CD4-positive, alpha-beta T cell treated with Interleukin-15 for 4 hours (primary cell): ENCODE measurements at places on chromosomes 2 and 18.

GRCh38 chr18:39521164-39521563, 1955.6 kb upstream of the CELF4 start:
- DNase-seq: no peak

DNA sequence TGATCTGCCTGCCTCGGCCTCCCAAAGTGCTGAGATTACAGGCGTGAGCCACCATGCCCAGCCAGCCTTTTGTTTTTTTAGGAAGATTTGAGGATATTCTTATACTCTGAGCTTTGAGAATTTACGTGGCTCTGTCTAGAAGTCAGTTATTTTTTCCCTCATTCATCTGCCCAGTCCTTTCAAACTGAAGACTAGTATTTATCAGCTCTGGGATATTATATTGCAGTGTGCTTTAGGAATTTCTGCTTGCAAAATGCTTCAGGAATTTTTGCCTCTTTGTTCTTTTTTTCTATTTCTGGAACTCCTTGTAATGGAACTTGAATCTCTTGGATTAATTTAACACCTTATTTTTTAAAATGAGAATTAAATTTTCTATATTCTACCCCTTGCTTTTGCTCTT, 22.6 kb downstream of the ACSL3 start:
- DNase-seq: no peak

DNA sequence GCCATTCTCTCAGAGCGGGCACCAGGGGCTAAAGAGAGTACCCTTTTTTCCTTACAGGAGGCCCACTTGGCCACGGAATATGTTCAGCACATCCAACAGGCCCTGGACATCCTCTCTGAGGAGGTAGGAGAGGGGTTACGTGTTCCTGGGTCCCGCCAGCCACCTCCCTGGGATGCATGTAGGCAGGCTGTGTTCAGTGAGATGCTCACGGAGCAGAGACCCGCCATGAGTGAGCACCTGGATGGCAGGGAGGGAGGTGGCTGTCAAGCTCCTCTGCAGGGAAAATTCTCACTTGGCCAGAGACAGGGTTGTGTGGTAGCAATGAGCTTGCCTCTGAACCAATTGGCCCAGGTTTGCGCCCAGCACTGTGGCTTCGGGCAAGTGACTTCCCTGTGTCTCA, 123.1 kb upstream of the PPP1CB start:
- DNase-seq: no peak

DNA sequence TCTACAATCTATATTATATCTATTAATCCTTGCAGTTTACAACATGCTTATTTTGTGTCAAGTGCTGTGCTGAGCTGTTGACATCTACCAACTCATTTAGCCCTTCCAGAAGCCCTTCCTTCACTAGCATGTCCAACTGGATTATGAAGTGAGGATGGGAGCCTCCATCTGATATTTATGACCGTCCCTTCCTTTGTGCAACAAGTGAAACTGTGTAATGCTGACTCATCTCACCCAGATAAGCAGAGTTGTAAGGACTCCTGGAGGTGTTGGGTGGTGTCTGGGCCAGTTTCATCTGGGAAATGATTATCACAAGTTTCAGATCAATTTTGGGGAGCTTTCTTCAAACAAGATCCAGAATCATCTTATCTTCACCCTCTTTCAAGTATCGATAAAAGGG, 156.6 kb upstream of the ETAA1 start:
- no peak for DNase-seq

DNA sequence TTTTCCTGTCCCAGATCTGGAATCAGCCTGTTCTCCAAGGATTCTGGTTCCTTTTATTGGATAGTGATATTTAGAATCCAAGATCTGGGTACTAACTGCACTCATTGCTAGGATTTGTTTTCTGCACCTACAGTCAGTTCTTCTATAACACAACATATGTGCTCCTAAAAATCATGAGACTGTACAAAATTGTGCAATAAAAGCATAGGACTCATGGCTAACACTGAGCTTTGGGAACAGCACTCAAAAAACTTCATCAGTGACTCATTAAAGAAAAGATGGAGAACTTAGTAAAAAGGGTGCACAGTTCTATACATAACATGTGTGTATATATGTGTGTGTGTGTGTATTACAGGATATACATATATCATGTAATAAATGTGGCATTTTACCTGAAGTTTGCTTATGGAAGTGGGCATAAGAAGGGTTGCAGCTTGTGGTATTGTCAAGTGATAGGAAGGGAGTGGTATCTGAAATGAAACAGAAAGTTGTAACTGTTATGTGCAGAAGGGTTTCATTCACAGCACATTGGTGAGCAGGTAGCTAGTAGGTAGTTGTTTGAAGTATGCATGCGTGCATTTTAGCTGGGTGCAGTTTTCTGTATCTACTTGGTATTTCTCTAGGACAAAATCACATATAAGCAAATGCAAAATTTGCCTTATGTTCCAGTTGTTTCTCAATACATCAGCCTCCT, 5.9 kb upstream of the SCYGR2 start:
- DNase-seq: no peak

- no peak for DNase-seq
These were observed 231.5 kb downstream of the PTH2R start for GRCh38 chr2:208638059-208638458.

DNA sequence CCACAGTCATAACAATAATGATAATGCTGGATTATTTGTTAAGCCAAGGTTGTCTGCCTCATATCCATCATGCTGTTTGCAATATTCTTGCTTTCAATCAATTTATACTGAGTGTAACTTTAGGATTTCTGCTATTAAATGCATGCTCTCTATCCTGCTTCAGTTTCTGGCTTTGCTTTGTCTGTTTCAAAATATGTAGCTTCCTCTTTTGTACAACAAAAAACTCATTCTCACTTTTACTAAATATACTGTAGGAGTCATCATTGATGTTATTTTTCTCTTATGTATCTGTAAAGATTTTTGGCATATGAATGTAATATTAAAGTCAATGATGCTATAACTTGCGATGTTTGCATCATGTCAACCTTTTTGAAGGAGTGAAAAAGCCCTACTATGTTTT, 149.3 kb downstream of the GPD2 start:
- DNase-seq: no peak

DNA sequence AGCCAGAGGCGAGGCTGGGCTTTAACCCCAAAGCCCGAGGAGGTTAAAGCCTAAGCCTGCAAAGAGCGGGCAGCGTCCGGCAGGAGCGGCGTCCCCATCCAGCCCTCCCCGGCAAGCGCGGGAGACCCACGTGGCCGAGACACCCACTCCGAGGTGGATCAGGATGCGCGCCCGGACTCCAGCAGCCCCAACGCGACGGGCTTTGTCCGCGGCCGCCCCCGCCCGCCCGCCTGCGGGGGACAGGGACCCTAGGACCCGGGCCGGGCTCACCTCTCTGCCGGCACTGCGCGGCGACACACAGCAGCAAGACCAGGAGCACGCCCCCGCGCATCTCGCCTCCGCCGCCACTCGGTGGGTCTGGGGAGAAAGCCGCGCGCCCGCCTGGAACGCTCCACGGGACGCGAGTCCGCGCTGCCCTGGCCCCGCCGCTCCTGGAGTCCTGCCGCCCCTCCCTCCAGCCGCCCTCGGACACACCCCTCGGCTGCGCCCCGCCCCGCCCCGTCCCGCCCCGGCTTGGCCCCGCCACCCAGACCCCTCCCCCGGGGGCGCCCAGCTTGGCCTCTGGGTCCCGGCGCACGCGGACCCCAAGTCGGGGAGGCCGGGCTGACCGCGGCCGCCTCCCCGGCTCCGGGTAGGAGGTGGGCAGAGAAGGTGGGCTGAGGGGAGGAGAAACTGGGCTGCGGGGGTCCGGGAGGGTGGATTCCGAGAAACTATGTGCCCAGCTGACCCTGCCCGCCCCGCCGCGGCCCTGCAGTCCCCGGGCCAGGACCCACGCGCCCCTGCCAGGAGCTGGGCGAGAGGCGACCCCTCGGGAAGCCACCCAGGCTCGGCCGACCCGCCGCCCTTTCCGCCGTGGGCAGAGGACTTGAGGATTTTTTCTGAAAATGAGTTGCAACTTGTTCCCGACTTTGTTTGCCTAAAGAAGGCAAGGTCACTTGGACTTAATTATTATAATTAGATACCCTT, at the start of gene LAMA1:
LAMA1 (minus strand) TSS at position 408 of the 966 bp plus-strand sequence; CDS start at position 331, 77 bp downstream.
- DNase-seq: no peak

GRCh38 chr2:238853721-238854120, 5.8 kb downstream of the TWIST2 start:
- no peak for DNase-seq

- no peak for DNase-seq
These were observed 225.7 kb downstream of the TCF4 start for GRCh38 chr18:55362303-55362702.

DNA sequence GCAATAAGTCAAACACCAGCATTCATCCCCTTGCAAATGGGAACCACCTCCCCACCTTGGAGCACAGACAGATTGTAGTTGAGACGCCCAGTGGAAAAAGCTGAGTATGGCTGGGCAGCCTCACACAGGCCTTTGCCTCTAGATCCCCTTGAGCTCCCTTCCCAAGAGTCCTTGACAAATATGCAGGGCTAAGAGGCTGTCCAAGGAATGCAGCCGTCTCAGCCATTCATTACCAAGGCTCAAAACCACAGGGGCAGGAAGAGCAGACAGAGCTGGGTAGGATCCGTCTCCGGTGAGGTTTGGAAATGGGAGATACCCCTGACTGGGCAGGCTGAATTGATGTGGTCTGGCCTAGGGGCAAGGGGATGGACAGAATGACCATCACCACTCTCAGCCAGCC, 557.1 kb downstream of the TNS1 start:
- no peak for DNase-seq

- no peak for DNase-seq
These were observed 108.0 kb upstream of the ID2 start for GRCh38 chr2:8573942-8574195.

- no peak for DNase-seq
These were observed 314.4 kb downstream of the ALK start for GRCh38 chr2:29607038-29607420.

- no peak for DNase-seq
These were observed 175.4 kb downstream of the NRP2 start for GRCh38 chr2:205857520-205858237.

DNA sequence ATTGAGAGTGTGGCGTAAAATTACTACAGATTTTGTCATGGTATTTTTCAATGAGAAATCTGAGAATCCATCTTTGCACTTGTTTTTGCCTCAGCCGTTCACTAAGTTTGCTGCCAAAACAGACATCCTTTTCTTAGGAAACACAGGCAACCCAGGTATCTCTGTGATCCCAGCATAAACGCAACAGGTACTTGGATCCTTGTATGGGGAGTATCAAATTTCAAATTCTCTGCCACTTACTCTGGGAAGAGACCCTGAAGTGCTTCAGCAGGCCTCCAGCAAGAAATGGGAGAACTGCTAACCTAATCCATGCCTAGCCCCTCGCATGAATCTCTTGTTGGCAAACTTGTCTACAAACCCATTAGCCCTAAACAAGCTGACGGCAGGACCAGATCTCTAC, 83.1 kb downstream of the BCL11A start:
- DNase-seq: no peak

GRCh38 chr2:174595116-174595809, 2.3 kb downstream of the WIPF1 start:
- DNase-seq: peak; percentile 34

- no peak for DNase-seq
These were observed 95.2 kb downstream of the LBH start for GRCh38 chr2:30326497-30326896.

GRCh38 chr2:236616031-236616430, 46.4 kb downstream of the ACKR3 start:
- DNase-seq: no peak

DNA sequence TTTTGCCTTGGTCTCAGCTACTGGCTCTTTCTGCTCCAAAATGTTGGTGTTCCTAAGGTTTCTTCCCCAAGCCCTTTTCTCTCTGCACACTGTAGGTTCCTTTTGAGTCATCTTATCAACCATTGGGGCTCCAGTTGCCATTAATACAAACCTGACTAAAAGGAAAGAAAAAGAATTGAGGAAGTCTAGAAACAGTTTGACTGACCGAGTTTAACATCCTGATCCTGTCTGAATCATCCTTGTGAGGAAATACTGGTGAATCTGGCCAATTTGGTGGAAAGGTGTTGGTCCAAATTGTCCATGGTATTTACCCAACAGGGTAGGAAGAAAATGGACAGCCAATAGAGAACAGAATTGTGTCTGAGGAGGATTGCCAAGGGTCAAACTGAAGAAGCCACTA, 38.3 kb downstream of the CRYGD start:
- DNase-seq: no peak

DNA sequence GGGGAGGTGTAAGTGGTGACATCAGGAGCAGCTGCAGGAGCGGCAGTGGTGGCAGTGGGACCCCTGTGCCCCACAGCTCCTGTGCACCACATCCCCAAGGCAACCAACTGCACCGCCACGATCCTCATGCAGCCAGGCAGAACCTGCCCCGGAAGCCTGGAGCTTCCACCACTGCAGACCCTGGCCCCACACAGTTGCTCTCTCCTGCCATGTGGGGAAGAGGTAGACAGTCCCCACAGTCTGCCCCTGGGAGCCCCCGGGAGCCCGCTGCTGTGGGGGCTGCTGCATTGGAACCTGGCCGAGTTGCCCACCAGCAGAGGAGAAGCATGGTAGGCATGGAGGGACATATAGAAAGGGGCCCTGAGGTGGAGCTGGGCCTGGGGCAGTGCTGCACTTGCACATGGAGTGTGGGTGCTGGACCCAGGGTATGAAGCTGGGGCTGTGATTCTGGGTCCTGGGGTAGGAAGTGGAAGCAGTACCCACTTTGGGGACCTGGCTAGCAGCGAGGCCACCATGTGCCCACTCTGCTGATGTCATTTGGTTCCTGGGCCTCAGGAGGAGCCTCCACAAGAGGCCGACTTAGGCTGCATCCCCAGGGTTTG, 623.3 kb upstream of the LRRTM4 start:
- no peak for DNase-seq

- no peak for DNase-seq
These were observed 669.7 kb downstream of the TDRD15 start for GRCh38 chr2:21793461-21793860.

DNA sequence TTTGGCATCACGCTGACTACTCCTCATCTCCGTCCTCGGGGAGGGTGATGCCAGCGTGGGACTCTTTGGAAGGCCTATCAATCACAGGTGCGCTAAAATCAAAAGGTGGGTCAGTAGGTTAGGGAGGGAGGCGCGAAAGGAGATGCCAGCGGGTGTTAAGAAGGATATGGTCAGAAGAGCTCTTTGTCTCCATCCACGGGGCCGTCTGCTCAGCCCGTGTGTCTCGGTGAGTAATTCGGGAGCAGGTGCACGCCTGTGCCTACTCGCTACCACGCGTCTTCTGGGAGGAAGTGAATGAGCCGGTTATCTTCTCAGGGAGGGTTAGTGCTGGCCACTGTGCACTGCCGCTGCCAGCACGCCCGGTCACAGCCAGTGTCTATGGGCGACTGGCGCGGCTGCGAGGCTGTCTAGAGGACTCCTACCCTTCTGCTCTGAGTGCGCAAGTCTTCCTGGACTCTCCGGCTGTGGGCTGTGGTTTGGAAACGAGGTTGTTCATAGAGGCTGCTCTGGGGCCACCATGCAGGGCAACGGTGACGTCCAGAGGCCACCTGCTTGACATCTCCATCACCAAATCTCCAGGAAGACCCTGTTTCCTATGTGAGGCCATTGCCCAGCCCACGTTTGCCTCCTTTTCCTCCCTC, 153.4 kb downstream of the MBP start:
- DNase-seq: no peak

GRCh38 chr2:232890896-232891601, 21.0 kb downstream of the SNORC start:
- DNase-seq: no peak

GRCh38 chr2:120771111-120771780, 35.6 kb downstream of the GLI2 start:
- DNase-seq: no peak

- no peak for DNase-seq
These were observed 186.2 kb upstream of the TANK start for GRCh38 chr2:160973991-160974390.
